ENCODE measurements at places on chromosomes 11 and 22. TPM values are rescaled to one million over a fixed set of nuclear protein-coding genes. Genes with fewer than 3 reads are reported as not detected.

- no peak for DNase-seq
Measured at GRCh38 chr11:33035011-33035410, 4.4 kb upstream of the TCP11L1 start.

DNA sequence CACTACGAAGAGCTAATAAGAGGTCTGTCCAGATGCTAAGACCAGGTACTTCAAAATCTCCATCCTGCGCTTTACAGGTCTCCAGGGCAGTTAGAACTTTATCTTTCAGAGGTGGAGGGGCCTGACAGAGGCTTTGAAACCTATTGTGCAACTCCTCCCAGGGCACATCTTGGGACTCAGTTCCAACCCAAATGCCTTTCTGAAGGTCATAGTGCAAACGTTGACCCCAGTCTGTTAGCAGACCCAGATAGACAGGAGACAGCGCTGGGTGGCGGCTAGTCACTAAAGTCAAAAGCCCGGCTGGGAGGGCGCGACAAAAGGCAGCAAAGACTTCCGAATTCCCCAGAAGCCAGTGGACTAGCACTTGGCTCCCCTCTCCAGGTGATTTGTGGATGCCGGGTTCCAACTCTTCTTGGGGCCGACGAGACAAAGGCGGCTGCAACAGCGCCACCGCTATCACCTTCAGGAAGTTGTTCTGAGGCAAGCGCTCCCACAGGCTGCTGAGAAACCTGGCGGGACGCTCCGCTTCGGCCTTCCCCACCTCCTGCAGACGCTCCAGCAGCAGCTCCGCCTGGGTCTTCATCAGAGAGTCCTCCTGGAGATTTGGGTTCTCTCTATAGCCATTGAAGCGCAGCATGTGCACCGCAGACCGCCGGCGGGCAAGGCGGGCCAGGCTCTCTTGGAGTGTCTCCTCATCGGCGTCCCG lies 728 bp downstream of the FANCF start:
- no peak for DNase-seq

DNA sequence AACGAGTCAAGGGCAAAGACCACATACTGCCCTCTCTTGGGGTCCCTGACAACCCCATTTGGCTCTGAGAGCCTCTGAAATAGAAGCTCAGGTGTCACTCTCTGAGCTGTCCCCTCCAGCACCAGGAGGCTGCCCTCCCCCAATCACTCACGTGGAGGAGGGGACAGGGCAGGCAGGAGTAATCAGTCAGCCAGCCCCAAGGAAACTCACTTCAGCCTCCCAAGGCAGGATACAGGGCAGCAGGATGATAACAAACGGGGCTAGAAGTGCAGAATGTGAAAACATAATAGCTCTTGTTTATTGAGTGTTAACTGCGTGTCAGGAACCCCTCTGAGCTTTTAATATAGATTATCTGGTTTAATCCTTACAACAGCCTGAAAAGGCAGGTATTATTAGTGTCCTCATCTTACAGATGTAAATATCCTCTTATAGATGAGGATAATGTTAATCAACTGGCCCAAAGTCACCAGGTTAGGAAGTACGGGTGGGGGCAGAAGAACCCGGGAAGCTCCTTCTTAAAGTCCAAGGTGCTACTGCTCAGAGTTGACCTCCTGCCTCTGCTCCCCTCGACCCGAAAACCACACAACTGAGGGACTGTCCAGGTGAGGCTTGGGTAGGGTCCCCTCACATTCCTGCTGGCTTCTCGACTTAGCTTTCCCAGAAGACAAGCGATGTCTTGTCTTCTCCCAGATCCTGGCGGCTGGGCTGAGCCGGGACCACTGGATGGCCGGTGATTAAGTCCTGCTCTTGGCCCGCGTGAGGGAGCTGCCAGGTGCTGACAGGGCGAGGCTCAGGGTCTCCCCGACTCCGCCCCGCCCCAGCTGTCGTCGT lies 2.7 kb downstream of the CHRM4 start:
- DNase-seq, result no peak

- no peak for DNase-seq
Measured at GRCh38 chr11:6571434-6572008, 31.9 kb downstream of the RRP8 start.

- no peak for DNase-seq
Measured at GRCh38 chr11:79686703-79687419, 246.0 kb upstream of the TENM4 start.

DNA sequence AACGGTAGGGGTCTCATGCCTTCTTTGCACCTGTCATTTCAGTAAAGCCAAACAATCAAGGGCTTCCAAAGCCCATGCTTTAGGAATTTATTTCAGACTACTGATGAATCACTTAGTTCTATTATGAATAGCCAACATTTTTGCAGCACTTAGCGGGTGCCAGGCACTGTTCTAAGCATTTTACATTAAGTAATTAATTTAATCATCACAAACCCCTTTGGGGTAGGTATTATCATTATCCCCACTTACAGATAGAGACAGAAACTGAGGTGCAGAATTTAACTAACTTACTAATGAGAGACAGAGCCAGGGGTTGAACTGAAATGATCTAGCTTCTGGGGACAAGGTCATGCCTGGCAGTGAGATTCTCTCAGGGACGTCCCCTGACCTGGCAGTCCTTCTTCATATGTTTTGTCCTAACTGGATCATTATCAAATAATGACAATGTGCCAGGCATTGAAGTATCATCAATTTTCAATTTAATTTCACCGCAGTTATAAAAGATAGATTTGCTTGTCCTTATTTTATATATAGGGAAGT lies 31.7 kb upstream of the NAV2 start:
- DNase-seq, result no peak

- no peak for DNase-seq
Measured at GRCh38 chr11:69040051-69040450, 8.7 kb upstream of the TPCN2 start.

- no peak for DNase-seq
Measured at GRCh38 chr11:75191330-75191717, 40.4 kb downstream of the SLCO2B1 start.

DNA sequence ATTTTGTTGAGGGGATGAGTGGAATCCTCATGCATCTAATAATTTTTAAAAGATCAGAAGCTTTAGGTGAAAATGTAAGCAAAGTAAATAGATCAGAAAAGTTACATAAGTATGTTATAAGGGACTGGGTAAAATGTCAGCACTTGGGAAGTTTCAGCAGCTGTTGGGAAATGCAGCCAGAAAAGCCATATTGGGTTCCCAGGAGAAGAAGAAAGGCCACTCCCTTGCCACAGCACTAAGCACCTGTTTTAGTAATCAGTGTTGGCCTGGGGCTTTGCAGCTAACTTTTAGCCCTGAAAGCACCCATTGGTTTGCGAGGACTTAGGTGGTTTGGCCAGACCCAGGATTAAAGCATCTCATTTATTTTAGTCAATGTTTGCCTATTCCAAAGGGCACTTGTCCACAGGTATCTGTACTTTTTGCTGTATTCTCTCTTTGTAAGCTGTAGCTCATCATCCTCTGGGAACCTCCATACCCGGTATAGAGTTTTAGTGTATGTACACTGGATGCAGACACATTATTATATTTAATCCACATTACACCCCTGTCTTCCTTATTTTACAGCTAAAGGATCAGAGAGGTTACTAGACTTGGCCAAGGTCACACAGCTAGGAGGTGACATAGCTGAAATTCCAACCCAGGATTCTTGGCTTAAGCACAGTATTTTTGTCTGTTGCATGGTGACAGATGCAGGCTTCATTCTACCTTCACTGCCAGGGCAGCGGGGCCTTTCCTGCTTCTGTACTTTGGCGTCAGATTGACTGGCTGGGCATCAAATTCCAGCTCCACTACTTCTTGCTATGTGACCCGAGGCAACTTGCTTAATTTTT lies 127.7 kb upstream of the SESN3 start:
- no peak for DNase-seq

SMC1B gene
- not detected for total RNA-seq

CSF2RB gene
- total RNA-seq, result not detected

FOLR2 gene
- not detected for total RNA-seq

Measured in neural crest cell (in vitro differentiated cells).